ENCODE measurements at places on chromosomes 4 and X. TPM values are rescaled to one million over a fixed set of nuclear protein-coding genes. Genes with fewer than 3 reads are reported as not detected.

DNA sequence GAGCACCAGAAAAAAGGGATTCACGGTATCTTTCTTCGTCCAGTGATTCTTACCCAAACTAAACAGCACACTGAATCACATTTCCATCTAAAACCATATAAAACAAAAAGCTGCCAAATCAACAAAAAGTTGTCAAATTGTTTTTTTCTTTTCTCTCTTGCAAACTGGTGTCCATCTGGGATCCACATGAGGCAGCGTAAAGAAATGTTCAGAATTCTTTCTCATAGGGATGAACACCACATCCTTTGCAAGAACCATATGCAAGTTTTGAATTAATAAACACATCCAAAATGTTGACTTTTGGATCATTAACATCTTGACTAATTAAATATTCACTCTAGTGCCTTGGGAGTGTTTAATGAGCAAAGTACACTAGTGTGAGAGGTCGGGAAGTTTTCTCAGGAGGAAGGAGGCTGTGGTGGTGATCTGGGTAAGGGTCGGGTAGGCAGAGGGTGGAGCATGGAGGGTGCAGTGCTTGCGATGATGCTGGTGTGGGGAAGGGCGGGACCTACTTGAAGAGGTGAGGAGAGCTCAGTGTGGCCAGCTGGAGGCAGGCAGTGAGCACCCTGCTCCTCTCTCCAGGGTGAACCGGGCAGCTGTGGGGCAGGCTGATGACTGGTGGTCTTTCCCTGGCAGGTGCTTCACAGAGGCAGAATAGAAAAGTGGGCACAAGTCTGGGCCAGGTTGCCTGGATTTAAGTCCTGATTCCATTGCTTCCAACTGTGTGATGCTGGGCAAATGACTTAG, 72.8 kb downstream of the NSUN7 start:
- no peaks in the 10 kb centered on the region for H3K27me3 ChIP-seq
- peaks cover 29% of the 10 kb centered on the region for H3K36me3 ChIP-seq
- H3K27ac ChIP-seq: no peak overlapping the region
- H3K4me1 ChIP-seq: no peaks in the 10 kb centered on the region

- no peaks in the 10 kb centered on the region for H3K36me3 ChIP-seq
- no peak overlapping the region for H3K27ac ChIP-seq
- H3K4me1 ChIP-seq: no peaks in the 10 kb centered on the region
- H3K27me3 ChIP-seq: no peaks in the 10 kb centered on the region
These were observed 68.0 kb downstream of the OPHN1 start for GRCh38 chrX:68365341-68365740.

DNA sequence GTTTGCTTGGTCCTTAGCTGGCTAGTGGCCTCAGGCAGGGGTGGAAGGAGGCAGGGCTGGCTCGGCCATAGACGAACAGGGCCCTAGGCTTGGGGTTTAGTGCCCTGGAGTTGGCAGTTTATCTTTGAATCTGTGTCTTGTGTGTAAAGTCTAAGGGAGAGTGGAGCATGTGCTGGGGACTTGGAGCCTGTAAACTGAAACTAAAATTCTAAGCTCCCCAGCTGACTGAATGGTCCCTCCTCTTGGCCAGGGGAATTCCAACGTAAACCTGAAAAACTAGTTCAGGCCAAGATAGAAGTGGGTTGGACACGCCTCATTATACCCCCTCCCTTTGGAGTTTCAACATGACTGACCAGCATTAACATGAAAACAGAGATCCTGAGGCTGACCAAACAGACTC, 46.1 kb upstream of the GPR78 start:
- no peak overlapping the region for H3K4me3 ChIP-seq
- no peak for DNase-seq
- peaks cover 3% of the 10 kb centered on the region for H3K27me3 ChIP-seq
- no peak overlapping the region for H3K27ac ChIP-seq
- H3K4me1 ChIP-seq: no peaks in the 10 kb centered on the region

DNA sequence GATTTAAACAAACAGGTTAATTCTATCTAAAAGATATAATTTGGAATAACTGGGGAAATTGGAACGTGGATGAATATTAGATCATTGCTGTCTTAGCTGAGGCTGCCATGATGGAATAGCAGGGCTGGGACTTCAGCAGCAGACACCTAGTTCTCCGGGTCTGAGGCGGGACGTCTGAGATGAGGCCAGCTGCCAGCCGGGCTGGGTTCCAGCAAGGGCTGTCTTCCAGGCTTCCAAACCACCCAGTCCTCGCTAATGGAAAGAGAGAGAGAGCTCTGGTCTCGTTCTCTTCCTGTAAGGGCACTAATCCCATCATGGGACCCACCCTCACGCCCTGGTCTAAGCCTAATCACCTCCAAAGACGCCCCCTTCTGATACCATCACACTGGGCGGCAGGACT, 85.7 kb downstream of the ADRA2C start:
- H3K27me3 ChIP-seq: peaks cover 2% of the 10 kb centered on the region
- no peak overlapping the region for H3K27ac ChIP-seq
- H3K4me1 ChIP-seq: no peaks in the 10 kb centered on the region
- no peak overlapping the region for H3K4me3 ChIP-seq
- H3K36me3 ChIP-seq: no peaks in the 10 kb centered on the region

DNA sequence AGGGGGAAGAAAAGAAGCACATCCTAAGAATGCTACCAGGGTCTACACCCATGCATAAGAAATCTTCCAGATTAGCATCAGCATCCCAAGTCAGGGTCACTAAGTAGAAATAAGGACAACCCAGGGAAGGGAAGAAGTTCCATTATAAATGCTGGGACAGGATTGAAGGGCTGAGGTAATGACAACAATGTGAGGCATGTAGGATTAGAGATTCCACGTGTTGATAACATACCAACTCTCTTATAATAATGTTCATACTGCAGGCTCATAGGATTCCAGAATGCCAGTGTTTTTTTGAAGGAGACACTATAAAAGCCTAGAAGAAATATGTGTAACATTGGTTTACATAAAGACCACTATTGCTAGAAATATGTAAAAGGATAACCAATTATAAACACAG, 201.2 kb downstream of the MID1IP1 start:
- H3K36me3 ChIP-seq: no peaks in the 10 kb centered on the region
- no peaks in the 10 kb centered on the region for H3K4me1 ChIP-seq
- DNase-seq: no peak
- no peak overlapping the region for H3K4me3 ChIP-seq
- H3K27ac ChIP-seq: no peak overlapping the region
- H3K27me3 ChIP-seq: no peaks in the 10 kb centered on the region

- H3K4me3 ChIP-seq: no peak overlapping the region
- no peaks in the 10 kb centered on the region for H3K27me3 ChIP-seq
- H3K4me1 ChIP-seq: no peaks in the 10 kb centered on the region
- H3K27ac ChIP-seq: no peak overlapping the region
These were observed 7.3 kb downstream of the TRIM75 start for GRCh38 chr4:165060938-165061337.

DNA sequence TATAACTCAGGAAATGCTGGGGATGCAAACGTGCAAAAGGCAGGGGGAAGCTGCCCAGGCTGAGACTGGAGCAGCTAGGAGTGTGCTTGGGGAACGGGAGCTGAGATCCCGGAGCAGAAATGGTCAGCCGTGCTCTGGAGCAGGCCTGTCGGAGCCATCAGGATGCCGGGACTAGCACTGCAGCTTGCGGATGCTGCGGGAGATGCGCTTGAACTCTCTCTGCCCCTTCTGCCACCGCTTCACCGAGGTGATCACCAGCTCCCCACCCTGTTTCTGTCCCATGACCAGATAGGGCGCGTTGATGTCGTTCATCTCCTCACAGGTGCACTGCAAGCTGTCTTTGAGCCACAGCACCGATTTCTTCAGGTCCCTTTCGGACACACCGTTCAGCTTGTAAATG, 7.6 kb downstream of the SFRP2 start:
- no peak for DNase-seq
- no peak overlapping the region for H3K27ac ChIP-seq
- no peaks in the 10 kb centered on the region for H3K4me1 ChIP-seq
- H3K27me3 ChIP-seq: peaks cover 2% of the 10 kb centered on the region

DNA sequence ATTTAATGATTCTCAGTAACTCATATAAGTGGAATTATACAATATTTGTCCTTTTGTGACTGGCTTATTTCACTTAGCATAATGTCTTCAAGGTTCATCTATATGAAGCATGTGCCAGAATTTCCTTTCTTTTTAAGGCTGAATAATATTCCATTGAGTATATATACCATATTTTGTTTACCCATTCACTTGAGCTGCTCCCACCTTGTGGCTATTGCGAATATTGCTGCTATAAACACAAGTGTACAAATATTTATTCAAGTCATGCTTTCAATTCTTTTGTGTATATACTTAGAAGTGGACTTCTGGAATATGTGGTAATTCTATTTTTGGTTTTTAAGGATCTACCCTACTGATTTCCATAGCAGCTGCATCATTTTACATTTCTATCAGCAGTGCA, 219.1 kb downstream of the MID1 start:
- no peak for DNase-seq
- H3K4me3 ChIP-seq: no peak overlapping the region
- no peaks in the 10 kb centered on the region for H3K36me3 ChIP-seq

DNA sequence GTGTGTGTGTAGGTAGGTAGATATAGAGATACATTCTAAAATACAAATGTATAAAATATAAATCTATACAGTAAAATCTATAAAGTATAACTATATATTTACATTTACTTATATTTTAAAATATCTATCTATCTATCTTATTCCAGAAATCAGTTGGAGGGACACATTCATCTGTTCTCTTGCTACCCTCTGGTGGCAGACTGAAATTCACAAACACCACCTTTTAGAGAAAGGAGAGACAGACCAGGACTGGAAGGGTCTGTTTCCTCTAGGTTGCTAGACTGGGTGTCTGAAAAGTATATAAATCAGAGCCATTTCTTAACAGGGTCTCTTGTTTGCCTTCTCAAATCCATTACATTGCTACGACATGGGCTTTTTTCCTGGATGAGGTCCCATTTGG, 343.0 kb downstream of the OPHN1 start:
- no peak overlapping the region for H3K4me3 ChIP-seq
- no peak for DNase-seq
- H3K36me3 ChIP-seq: no peaks in the 10 kb centered on the region
- no peak overlapping the region for H3K27ac ChIP-seq
- no peaks in the 10 kb centered on the region for H3K4me1 ChIP-seq

- no peak for DNase-seq
- H3K36me3 ChIP-seq: no peaks in the 10 kb centered on the region
- no peaks in the 10 kb centered on the region for H3K4me1 ChIP-seq
- no peak overlapping the region for H3K27ac ChIP-seq
These were observed 347.8 kb downstream of the GBA3 start for GRCh38 chr4:23040539-23040938.

DNA sequence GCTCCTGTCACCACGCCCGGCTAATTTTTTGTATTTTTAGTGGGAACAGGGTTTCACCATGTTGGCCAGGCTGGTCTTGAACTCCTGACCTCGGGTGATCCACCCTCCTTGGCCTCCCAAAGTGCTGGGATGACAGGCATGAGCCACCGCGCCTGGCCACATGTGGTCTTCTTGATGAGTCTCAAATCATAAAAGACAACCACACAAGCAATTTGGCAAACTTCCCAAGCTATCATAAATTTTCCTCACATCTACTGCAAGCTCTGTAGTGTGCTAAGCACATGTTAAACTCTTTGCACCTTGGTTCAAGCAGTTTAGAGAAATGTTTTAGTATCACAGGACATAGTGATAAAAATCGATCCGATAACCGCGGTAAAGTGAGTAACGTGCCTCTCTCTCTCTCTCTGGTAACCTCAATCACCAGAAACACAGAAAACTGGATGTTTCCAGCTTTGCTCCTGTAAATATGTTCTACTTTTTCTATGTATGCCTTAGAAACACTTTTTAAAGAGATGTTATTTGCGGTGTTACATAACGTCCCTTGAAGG, 256.8 kb downstream of the DHRSX start:
- H3K27ac ChIP-seq: no peak overlapping the region
- no peaks in the 10 kb centered on the region for H3K4me1 ChIP-seq
- no peaks in the 10 kb centered on the region for H3K36me3 ChIP-seq
- no peak for DNase-seq
- H3K4me3 ChIP-seq: no peak overlapping the region

DNA sequence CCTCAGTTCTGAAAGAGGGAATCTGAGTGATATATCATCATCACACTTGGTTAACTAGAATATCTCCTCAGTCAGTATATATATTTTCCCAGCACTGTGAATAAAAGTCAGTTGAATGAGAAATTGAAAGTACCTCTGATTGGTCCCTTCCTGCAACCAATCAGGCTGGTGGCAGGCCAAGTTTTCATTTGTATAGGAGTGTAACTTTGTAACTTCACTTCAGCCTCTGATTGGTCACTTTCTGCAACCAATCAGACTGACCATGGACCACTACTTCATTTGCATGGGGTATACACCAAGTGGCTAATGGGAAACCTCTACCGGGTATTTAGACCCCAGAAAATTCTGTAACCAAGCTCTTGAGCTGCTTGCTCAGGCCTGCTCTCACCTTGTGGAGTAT, 2.0 kb upstream of the PGK1 start:
- no peak for DNase-seq
- H3K4me1 ChIP-seq: peaks cover 20% of the 10 kb centered on the region
- no peaks in the 10 kb centered on the region for H3K27me3 ChIP-seq
- H3K4me3 ChIP-seq: no peak overlapping the region
- H3K36me3 ChIP-seq: no peaks in the 10 kb centered on the region

GRCh38 chrX:149462849-149463248, 42.3 kb downstream of the IDS start:
- no peak for DNase-seq
- H3K36me3 ChIP-seq: no peaks in the 10 kb centered on the region
- H3K27ac ChIP-seq: no peak overlapping the region
- H3K4me3 ChIP-seq: no peak overlapping the region
- H3K4me1 ChIP-seq: no peaks in the 10 kb centered on the region

CFAP99 gene
- not detected for total RNA-seq

FTSJ1 gene
- total RNA-seq: 41.9 TPM

RBMXL3 gene
- total RNA-seq: not detected

HDX gene
- 0.59 TPM for total RNA-seq

STARD8 gene
- total RNA-seq: 9.4 TPM

CTAG1B gene
- total RNA-seq: not detected

ZNF630 gene
- 0.78 TPM for total RNA-seq

CITED1 gene
- total RNA-seq: not detected

FOXP3 gene
- not detected for total RNA-seq

NUDT10 gene
- not detected for total RNA-seq

LRBA gene
- total RNA-seq: 14.2 TPM

LINC00632 gene
- 6.0 TPM for total RNA-seq

TRPC5OS gene
- not detected for total RNA-seq

CLCN3 gene
- 20.9 TPM for total RNA-seq

GAGE1 gene
- not detected for total RNA-seq

TASL gene
- not detected for total RNA-seq

SPANXN3 gene
- 1.7 TPM for total RNA-seq

C4orf50 gene
- not detected for total RNA-seq
